ENCODE measurements at places on chromosomes 1 and 21.
A peak's percentile ranks its signal among the peaks of the same experiment; 100 is the strongest.

DNA sequence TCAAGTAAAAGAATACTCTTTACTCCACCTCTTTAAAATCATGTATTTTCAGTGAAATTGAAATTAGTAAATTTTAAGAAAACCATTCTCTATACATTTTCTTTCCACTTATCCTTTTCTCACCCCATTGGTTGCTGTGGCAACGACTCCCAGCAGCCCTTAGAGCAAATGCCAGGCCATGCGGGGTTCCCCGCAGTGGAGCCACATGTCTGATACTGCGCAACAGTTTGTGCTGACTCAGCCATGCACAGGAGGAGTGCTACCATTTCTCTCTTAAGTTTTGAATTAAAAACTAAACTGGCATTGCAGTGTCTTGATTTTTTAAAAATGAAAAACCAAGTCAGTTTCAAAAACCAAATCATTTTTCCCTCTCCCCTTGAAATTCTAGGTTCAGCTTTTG is 214.1 kb upstream of the L1TD1 start:
- no peak for DNase-seq

DNA sequence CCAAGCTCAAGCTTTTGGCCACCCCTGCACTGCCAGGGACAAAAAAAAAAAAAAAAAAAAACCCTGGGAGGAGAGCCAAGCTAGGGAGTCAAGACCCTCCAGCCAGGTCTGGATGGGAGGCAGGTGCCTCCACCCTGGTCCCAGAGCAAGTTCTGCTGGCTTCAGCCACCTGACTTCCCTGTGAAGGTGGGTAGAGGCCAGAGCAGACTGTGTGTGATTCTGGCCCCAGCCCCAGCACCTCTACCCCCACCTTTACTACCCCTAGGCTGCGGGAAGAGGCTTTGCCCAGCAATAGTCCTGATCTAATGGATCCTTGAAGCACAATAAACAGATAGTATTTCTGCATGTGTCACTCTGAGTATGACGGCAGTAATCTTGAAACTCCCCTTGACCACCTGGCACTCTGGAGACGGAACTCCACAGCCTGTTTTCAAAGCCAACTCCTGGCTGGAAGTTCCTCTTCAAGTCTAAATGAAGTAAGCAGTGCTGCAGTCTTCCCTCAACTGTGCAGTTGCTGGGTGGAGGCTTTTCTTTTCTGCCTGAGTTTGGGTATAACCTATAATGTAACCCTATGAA is 9.8 kb downstream of the PDZK1IP1 start:
- DNase-seq: no peak

DNA sequence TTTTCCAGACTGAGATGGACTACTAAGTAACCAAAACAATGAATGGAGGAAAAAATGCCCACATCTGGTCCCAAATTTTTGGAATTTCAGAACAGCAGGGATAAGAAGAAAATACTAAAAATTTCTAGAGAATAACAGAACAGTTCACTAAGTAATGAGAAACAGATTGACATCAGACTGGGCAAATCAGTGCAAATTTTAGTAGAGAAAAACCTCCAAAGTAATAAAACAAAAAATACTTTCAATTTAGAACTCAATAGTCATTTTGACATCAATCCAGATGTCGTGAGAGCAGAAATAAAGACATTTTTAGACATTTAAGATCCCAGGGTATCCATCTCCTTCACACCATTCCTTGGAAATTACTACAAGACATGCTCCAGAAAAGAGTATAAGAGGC is 39.3 kb downstream of the CRP start:
- no peak for DNase-seq

DNA sequence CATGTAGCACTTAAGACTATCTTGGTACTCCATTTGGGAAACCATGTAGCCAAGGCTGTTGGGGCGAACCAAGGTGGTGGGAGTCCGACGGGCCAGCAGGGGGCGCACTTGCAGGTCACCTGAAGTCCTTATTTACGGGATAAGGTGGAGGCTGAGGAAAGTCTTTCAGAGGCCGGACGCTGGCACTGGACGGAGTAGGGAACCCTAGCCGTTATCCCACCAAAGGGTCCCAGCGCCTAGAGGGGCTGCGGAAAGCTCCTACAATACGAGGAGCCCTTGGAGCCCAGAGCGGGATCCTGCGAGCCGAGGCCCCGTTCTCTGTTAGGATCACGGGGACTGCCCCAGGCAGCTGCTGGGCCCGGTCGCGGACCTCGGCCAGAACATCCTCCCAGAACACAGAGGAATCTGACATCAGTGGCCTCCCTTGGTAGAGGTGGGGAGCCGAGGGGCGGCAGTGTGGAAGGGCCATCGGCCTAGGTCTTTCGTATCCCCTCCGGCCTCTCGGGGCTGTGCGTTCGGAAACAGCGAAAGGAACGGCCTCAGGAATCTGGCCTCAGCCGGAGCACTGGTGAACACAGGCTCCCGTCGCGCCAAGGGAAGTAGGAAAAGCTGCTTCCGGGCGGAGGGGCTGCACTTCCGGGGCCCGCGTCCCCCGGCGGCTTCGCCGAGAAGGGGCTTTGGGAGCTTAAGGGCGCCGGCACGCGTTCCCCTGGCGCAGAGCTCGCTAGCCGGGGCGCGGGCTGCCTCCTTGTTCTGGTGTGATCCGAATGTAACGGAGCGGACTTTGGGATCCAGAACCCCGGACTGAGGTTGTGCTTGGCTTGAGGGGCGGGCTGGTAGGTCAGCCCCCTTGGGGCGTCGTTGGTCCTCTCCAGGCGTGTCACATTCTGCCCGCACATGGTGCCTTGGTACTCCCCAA is 29.9 kb upstream of the RPTN start:
- peak; percentile 69 for DNase-seq

DNA sequence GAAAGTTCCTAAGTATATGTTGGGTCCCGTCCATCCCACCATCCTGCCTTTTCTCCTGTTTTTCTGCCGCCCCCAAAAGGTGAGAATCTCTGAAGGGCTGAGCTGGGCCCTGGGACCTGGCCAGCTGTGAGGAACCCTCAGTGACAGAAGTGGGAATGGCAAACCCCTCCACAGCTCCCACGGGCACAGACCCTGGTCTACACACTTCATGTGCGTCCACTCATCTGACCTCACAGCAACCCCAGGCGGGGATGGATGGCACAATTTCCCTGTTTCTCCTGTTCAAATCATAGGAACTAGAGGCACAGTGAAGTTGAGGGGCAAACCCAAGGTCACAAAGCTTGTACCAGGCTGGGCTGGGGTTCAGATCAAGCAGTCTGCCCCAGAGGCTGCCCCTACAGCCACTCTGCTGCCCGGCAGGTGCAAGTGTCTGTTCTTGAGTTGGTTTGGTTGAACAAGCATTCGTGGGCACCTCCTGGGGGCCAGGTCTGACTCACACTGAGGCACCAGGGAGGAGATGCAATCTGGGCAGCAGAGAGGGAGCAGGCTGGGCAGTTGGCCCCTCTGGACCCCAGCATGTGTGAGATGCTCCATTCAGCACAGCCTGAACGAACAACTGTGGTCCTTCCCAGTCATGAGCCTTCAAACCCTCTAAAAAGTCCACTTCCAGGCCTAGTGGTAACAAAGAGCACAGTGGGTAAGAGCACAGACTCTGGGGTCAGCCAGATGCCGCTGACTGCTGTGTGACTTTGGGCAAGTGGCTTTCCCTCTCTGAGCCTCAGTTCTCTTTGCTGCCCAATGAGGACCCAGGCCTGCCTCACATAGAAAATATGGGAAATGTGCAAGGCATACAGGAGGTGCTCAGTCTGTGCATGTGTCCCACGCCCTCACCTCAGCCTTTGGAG is 4.0 kb downstream of the EDN2 start:
- DNase-seq: no peak

- DNase-seq: no peak
Observed at GRCh38 chr1:231231511-231231910, 9.5 kb upstream of the GNPAT start.

DNA sequence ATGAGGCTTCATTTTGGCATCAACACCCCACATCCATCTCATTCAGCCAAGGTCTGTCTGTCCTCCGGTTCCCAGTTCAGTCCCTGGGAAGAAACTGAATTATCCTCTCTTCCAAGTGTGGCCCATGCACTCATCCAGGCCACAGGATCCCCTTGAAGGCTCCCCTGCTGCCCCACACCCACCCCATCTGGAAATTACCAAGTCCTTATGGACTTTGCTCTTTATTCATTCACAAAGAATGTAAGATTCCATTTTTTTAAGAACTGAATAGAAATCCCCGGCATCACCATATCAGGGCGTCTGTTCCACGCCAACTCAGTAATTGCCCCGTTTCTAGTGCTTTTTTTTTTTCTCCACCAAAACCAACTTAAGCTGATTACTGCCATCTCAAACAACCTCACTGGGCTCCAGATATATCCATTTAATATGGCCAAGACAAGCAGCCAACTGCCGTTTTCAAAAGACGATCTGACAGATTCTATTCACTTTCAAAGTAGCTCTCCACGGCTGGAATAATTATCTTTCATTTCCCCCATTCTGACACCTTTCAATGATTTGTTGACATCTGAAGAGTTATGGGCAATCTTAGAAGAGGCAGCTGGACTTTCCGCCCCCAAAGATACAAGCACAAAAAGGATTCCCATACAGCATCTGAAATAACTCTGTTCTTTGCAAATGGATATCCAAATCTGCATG is 55.9 kb downstream of the OLIG1 start:
- DNase-seq: no peak

DNA sequence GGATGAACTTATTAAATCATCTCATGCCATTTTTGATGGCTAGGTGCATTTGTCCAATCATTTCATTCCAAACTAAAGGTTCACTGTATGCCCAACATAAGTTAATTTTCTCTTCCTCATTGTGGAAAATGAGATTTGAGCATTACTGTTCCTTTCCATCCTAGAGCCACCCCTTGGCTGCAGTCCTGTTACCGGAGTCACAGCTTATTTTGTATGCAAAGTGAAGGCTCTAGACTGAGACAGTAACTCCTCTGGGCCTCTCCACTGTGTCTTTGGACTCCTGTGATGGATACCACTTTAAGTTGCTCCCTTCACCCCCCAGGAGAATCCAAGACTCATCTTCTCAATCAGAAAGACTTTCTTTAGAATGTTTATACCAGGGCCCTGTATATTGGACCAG is 59.7 kb downstream of the FGGY start:
- no peak for DNase-seq

DNA sequence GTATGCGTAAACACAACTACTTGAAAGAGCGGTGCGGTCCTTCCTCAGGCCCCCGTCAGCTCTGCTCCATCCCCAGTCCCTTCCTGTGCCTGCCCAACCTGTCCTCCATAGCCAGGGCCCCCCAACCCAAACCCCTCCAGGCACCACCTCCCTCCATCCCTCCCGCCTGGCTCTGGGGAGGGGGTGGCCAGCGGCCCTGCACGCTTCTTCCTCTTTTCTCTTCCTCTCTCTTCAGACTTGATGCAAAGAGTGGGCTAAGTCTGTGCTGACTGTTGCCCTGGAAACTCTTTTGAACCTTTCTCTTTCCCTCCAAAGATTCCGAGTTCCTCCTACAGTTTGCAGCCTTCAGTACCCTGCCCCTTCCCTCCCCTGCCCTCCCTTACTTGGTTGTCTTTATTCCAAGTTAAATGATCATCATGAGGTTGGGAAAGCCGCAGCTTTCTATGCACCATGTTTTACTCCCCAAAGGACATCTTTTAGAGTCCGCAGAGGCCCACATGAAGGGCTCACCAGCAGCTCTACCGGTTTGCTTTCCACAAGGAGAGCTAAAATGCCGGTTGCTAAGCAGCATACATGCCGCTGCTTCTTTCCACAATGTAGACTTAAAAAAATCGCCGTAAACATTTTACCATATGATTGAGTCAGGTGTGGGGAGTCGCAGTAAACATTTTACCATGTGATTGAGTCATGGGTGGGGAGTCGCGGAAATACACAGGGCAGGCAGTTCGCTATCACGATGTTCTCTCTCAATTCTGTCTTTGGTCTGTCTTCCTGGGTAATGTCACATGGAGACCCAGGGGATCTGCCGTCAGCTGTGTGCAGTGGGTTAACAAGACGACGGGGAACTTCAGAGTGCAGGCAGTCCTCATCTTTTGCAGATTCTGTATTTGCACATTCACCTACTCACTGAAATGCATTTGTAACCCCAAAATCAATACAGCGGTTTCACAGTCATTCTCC is 525.3 kb downstream of the KIF26B start:
- no peak for DNase-seq

- DNase-seq: no peak
Observed at GRCh38 chr1:44806704-44807363, at the start of gene DYNLT4. Gene DYNLT4, minus strand, starts transcription at chr1:44807351. Its CDS starts 683 bp downstream, at chr1:44806668.

- no peak for DNase-seq
Observed at GRCh38 chr1:41440321-41441085, 44.0 kb downstream of the EDN2 start.

- DNase-seq: peak; percentile 49
Observed at GRCh38 chr1:98870959-98871903, 133.4 kb downstream of the PLPPR5 start.

GRCh38 chr1:241462391-241462790 is 57.2 kb downstream of the FH start:
- no peak for DNase-seq

DNA sequence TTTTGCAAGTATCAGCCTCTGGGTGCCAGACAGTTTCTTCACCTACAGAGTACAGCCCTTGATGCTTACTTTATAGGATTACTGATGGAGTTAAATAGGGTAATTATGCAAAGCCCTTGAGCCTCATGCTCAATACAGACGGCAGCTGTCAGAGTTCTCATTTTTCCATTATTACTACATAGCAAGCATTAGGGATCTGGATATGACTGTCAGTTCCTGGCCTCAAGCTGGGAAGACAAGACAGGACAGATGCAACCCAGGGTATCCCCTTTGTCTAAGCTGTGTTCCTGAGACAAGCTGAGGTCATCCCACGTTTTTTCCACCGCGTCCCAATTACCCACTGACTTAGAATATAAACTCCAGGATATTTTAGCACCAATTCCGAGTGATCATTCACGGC is 94.4 kb downstream of the SLC35F3 start:
- DNase-seq: no peak

GRCh38 chr1:153220606-153221303 is 3.4 kb downstream of the PRR9 start:
- no peak for DNase-seq

DNA sequence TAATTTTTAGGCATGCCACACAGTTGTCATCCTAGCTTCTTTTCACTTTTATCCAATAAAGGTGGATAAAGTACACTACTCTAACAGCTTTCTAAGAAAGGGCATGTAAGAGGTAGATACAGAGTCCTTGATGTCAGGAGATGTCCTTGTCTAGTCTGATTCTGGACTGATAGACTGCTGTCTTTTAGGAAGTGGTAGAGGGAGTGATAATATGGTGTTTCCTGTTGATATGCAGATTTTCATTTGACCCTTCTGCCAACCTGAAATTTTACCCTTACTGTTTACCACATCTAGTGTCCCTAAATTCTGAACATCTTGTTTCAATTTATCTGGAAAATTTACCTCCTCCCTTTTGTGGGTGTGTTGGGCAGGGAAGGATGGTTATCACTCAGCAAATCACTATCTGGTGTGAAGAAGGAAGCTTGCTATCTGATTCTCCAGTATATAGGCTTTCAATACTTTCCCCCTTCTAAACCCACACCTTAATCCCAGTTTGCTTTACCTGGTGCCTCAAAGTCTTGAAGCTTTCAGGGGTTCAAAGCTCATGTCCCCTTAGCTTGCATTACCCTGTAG is 354.9 kb upstream of the SNX7 start:
- DNase-seq: no peak

Measured in memory B cell (primary cell).